ENCODE measurements at places on chromosomes 1 and 21. TPM values are rescaled to one million over a fixed set of nuclear protein-coding genes. Genes with fewer than 3 reads are reported as not detected.

TMEM82 gene
- not detected for total RNA-seq

ADAMTS5 gene
- total RNA-seq: 1.7 TPM

LYPD8 gene
- not detected for total RNA-seq

CCDC28B gene
- total RNA-seq: 18.9 TPM
